ENCODE measurements at places on chromosomes 5 and 9.

GRCh38 chr9:22241611-22242010 lies 205.0 kb upstream of the DMRTA1 start:
- no peak for DNase-seq

DNA sequence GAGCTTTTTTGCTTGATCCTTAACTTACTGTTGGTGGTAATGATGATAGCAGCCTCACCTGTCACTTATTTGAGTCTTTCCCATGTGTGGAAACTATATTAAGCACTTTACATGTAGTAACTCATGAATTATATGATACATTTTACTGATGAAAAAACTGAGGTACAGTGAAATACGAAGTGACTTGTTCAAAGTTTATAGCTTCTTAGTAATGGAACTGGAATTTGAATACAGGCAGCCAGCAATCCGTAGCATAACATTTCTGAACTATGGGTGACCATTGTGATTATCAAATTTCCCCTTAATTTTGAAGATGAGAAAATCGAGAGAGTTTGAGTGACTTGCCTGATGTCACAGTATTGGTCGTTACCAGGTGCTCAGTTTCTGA lies 17.3 kb downstream of the SCAMP1 start:
- no peak for DNase-seq

- no peak for DNase-seq
These were observed 10.3 kb upstream of the FCN2 start for GRCh38 chr9:134870301-134870694.

DNA sequence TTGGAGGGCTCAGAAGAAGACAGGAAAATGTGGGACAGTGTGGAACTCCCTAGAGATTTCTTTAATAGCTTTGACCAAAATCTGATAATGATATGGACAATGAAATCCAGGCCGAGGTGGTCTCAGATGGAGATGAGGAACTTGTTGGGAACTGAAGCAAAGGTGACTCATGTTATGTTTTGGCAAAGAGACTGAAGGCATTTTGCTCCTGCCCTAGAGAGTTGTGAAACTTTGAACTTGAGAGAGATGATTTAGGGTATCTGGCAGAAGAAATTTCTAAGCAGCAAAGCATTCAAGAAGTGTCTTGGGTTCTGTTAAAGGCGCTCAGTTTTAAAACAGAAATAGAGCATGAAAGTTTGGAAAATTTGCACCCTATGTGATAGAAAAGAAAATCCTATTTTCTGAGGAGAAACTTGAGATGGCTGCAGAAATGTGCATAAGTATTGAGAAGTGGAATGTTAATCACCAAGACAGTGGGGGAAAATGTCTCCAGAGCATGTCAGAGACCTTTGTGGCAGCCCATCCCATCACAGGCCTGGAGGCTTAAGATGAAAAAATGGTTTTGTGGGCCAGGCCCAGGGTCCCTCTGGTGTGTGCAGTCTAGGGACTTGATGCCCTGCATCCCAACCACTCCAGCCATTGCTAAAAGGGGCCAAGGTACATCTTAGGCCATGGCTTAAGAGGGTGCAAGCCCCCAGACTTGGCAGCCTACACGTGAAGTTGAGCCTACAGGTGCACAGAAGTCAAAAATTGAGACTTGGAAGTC lies 463.7 kb upstream of the TLE4 start:
- no peak for DNase-seq

- no peak for DNase-seq
These were observed 8.8 kb downstream of the CLPTM1L start for GRCh38 chr5:1336106-1336561.

Measured in naive thymus-derived CD8-positive, alpha-beta T cell (primary cell).